ENCODE measurements at places on chromosomes 2 and 18.

DNA sequence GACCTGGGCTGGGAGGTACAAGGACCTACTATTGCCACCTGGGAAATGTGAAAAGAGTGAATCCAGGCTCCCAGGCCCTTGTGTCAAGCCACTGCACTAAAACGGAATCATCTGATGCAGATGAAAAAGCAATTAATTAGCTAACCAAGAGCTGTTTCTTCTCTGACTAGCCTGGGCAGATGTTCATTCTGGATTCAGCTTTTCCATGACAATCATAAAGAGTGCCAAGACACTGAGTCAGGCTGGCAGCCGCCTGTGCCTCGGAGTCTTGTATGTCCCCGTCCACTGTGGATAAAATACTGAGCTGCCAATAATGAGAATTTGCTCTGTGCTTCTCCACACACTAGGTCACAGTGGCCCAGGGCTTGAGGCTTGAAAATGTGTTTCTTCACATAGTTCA, 21.7 kb upstream of the LCLAT1 start:
- no peak for DNase-seq

DNA sequence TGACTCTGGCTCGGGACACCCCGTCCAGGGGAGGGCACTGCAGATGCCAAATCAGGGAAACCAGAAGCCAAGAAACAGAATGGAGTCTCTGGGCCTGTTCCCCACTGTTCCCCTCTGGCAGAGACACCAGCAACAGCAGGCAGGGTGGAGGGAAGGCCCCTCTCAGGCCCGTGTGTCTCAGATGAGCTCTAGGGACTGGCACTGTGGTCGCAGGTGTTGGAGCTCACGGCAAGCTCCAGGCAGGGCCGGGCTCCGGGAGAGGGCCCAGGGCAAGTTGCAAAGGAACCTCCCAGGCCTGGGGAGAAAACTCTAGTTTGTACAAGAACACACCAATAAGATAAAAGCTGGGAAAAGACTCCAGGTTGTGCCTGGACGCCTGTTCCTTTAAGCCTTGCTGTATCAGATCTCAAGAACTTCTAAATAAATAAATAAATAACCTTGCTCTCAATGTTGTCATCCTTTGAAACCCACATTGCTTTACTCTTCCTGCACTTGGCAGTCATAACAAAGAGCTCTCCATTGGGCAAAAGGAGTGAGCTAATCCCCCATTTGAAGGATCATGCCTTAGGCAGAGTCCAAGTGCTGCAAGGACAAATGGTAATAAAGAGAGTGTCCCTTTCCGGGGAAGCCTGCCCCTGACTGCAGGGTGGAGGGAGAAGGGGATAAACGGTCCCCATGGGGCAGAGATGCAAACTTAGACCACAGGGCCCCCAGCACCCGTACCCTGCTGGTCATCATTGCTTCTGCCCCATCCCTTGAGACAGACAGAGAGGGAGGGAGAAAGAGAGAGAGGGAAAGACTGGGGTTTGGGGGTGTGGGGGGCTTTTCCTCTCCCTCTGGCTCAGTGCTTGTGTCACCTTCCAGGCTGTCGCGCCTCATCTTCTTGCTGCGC, 33.3 kb downstream of the CNGA3 start:
- no peak for DNase-seq

GRCh38 chr2:218736531-218736930, 25.9 kb downstream of the TTLL4 start:
- DNase-seq, result no peak

GRCh38 chr2:42041377-42042127, 6.3 kb upstream of the PKDCC start:
- no peak for DNase-seq

GRCh38 chr2:239027391-239028252, 179.7 kb downstream of the TWIST2 start:
- DNase-seq, result no peak

- DNase-seq, result no peak
Observed at GRCh38 chr2:71851094-71851750, 296.4 kb downstream of the CYP26B1 start.

GRCh38 chr2:239777219-239777618, 247.9 kb downstream of the NDUFA10 start:
- DNase-seq, result no peak

- DNase-seq, result no peak
Observed at GRCh38 chr2:102142829-102143449, 393 bp downstream of the IL1R1 start.

GRCh38 chr2:201978986-201979385, 54.7 kb upstream of the FZD7 start:
- no peak for DNase-seq

GRCh38 chr2:239177325-239177724, 223.5 kb downstream of the HDAC4 start:
- no peak for DNase-seq

DNA sequence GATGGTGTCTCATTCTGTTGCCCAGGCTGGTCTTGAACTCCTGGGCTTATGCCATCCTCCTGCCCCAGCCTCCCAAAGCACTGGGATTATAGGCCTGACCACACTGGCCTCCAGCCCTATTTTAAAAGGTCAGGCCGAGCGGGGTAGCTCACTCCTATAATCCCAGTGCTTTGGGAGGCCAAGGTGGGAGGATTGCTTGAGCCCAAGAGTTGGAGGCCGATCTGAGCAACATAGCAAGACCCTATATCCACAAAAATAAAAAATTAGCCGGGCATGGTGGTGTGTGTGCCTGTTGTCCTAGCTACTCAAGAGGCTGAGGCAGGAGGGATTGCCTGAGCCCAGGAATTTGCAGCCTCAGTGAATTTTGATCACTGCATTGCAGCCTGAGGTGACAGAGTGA, 3.9 kb downstream of the CAB39 start:
- no peak for DNase-seq

DNA sequence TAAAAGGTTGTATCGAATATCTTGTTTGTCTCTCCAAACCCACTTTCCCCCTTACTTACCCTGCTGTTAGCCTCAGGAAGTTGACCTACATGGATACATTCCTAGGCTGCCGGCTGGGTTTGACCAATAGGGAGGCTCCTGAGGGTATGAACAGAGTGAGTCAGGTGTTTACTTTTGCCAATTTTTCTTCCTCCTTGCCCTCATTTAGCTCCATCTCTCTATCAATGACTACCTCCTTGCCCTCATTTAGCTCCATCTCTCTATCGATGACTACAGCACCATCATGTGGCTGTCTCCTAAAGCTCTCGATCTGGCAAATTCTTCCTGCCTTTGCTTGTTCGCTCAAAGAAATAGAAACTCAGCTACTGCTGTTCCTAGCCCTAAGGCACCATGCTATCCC, 571.9 kb upstream of the CRIM1 start:
- no peak for DNase-seq

GRCh38 chr18:75070625-75071483, 138.1 kb downstream of the PTGR3 start:
- peak; percentile 74 for DNase-seq

GRCh38 chr2:60336442-60337141, 216.9 kb downstream of the BCL11A start:
- no peak for DNase-seq

- no peak for DNase-seq
Observed at GRCh38 chr2:241088376-241088775, 13.7 kb downstream of the MTERF4 start.

- no peak for DNase-seq
Observed at GRCh38 chr2:42214669-42215068, 45.5 kb downstream of the EML4 start.
